NCI-H1105 (cell line): ENCODE measurements at places on chromosomes 12 and 14.

- DNase-seq, result no peak
Measured at GRCh38 chr14:24179961-24180796, 8.3 kb downstream of the REC8 start.

DNA sequence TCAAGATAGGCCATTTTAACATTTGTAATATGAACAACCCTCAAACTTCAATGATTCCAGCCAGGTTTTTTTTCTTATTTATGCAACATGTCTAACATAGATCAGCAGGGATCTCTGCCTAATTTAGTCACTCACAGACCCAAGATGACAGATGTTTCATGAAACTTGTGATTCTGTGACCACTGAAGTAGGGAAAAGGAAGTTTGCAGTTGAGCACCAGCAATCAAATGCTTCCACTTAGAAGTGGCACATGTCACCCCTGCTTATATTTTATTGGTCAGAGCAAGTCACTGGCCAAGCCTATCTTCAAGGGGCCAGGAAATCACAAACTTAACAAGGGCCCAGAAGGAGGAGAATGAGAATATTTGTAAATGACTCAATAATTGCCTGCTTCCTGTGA, 150.6 kb downstream of the BCAT1 start:
- DNase-seq, result no peak

- no peak for DNase-seq
Measured at GRCh38 chr12:30691122-30691879, 4.4 kb downstream of the IPO8 start.

GRCh38 chr14:79534703-79535353, 676.5 kb downstream of the DIO2 start:
- DNase-seq, result no peak

DNA sequence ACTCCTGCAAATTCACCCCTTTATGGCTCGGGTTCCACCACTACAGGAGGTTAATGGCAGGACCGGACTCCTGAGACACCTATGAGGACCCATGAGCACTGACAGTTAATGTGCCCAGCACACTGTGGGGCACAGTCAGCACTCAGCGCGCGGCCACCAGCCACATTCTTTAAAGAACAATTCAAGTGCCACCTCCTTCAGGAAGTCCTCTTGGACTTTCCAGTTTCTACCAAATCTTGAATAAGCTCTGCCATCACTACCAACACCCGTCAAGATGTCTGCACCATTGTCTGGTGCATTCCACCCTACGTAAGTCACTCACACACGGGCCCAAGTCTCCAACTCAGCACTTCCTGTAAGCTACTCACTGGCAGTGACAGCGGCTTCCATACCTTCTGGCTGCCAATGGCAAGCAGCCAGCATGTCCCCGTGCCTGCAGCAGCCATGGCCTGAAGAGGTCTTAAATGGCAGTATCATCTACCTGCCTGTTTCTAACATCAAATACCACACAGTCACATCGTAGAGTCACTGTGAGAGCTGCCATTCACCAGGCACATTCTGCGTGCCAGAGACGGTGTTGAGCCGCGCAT, 48.5 kb downstream of the CDC42BPB start:
- no peak for DNase-seq

- DNase-seq, result no peak
Measured at GRCh38 chr14:61179796-61180398, 101.2 kb downstream of the TMEM30B start.

DNA sequence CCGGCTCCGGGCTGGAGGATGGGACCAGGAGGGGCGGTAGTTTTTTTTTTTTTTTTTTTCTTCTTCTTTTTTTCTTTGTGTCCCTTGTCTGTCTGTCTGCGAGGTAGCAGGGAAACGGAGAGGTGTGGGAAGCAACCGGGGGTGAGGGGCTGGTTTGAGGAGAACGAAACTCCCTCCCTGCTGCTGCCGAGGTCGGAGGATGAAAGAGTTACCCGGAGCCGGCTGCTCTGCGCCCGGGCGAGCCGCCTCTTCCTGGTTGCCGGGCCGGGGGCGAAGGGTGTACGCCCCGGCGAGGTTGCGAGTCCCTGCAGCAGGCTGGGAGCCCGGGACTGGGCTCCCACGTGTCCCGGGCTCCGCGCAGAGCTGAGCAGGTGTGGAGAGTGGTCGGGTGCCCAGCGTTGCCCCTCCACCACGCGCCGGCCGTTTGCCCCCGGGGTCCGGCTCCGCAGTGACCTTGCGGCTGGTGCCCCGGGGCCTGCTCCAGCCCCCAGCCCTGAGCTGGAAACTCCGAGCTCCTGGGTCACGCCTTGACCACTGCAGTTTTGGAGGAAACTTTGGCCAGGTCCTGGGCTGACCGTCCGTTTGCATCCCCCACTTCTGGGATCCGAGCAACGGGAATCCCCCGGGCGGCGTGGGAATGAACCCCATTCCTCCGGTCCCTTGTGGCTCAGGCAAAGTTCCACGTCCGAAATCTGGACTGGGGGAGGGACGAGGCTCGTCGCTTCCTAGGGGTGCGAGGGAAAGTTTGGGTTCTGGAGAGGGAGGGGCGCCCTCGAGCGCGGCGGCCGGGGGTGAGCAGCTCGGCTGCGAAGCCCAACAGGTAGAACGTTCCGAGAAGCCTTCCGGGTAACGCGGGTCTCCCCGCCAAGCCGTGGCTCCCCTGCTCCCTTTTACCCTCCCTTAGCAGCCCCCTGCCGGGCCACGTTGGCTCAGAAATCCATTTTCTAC, 1.3 kb downstream of the CHST11 start:
- peak; percentile 22 for DNase-seq

DNA sequence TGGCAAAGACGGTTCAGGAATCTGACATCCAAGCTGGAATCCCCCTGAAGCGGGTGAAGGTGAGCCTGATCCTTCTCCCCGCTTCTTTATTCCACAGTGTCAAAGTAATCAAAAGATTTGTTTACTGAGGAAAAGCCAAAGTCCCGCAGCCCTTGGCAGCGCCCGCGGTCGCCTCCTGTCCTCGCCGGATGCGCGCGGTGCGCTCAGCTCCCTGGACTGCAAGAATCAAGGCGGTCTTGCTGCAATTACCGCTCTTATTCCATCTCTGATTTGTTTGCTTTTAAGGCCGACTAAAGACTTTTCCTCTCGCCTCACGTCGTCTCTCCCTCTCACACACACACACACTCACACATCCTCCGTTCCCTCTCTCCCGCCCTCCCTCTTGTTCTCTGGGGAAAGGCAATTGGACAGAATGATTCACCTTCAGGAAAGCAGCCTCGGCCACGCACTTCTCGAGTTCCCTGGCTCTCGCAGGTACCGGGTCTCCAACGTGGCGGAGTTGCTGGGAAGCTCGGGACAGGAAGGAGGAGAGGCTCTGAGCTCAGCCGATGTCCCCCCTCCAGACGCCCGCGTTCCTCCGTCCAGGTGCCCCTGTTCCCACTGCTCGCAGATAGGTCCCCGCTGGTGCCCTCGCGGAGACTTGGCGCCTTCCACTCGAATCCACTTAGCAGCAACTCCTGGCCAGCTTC, 68.6 kb upstream of the USP15 start:
- no peak for DNase-seq

DNA sequence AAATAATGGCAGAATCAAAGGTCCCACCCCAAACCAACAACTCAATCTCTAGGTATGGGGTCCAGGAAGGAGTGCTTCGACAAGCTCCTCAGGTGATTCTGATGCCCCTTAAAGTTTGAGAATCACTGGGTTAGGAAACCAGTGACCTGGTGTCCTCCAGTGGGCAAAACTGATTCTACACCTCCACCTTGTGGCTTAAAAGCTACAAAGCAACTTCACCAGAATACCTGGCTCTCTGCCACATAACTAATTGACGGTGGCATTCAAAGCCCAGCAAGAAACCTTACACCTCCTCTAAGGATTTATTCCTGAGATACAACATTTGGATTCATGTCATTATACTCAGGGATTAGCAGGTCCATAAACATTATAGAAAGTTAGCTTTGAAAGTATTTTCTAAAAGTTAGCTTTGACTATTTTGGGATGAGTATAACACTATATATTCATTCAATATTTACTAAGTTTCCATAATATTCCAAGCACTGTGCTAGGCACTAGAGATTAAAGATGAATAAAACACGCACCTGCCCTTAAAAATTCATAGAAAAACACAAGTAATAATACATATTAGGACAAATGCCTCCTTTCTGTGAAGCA, 45.4 kb downstream of the DCAF5 start:
- peak; percentile 81 for DNase-seq

DNA sequence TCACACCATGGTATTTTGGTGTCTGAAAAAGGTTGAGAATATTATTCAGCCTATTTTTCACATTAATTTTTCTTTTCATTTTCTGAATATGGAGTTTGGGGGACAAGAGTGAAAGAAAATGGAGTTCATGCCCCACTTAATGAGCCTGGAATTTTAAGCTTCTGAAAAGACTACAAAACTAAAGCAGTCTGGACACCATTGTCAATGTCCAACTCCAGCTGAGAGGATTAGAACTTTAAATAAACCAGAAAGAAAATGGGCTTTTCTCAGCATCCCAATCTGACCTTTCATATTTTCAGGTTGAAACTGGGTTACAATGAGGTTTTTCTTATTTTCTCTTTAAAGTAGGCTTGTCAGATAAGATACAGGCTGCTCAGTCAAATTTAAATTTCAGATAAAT, 207.7 kb downstream of the SLC6A15 start:
- no peak for DNase-seq

GRCh38 chr12:7091660-7092228, 501 bp downstream of the C1R start:
- no peak for DNase-seq

GRCh38 chr14:75634848-75635247, 25.8 kb downstream of the ERG28 start:
- DNase-seq, result no peak

GRCh38 chr12:90067791-90068190, 359.2 kb upstream of the ATP2B1 start:
- DNase-seq, result no peak

- peak; percentile 58 for DNase-seq
Measured at GRCh38 chr12:26853303-26854030, 20.5 kb upstream of the ITPR2 start.

DNA sequence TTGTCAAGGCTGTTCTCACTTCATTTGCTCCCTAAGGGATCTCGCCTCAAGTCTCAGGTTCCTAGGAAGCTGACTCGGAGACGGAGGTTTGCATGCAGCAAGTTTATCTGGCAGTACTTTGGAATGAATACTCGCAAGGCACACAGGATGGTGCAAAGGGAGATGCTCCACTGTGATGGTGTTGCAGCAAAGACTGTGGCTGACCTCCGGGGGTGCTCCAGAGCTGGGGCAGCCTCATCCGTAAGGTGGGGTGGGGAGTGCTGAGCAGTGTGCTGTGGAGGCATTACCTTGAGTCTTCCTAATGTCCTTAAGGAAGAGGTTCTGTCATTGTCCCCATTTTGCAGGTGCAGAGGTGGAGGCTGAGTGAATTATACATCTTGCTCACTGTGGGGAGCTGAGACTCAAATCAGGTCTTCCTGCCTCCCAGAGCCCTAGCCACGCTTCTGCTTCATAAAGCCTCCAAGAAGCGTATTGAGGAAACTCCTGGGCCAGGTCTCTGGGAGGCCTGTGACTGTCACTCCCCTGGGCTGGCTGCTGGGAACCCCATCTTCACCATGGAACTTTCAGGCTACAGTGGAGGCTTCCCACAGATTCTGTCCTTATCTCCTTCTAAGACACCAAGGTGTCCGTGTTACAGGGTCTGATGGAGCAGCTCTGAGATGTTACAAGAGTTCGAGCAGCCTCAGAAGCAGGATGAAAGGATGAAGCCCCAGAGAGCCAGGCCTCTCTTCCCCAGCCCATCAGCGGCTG, 39.5 kb downstream of the GALNT16 start:
- DNase-seq, result no peak

- DNase-seq, result no peak
Measured at GRCh38 chr14:35480119-35480769, 53.7 kb upstream of the INSM2 start.

- no peak for DNase-seq
Measured at GRCh38 chr14:104367866-104368750, 211.5 kb upstream of the C14orf180 start.

GRCh38 chr12:2284321-2284813, 231.6 kb downstream of the CACNA1C start:
- no peak for DNase-seq

GRCh38 chr12:62372134-62372533, 94.5 kb upstream of the MON2 start:
- no peak for DNase-seq

DNA sequence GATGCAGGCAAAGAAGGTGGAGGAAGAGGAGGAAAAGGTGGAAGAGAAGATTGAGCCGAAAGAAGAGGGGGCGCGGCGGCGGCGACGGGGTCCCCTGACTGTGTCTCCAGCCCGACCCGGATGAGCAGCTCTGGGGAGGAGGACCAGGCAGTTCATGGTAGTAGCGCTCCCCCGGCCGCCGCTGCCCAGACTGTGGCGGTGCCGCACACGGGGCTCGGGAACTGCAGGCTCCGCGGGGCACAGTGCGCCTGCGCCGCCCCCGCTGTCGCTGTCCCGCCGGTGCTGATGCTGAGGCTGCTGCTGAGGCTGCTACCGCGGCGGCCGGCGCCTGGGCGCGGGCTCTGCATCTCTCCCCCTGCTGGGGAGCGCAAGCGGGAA, at the start of gene KCNH5:
KCNH5 (minus strand) TSS at position 225 of the 378 bp plus-strand sequence. CDS start 272 bp downstream, outside the sequence.
- peak; percentile 68 for DNase-seq

- peak; percentile 83 for DNase-seq
Measured at GRCh38 chr12:105273601-105274000, 37.6 kb upstream of the APPL2 start.

DNA sequence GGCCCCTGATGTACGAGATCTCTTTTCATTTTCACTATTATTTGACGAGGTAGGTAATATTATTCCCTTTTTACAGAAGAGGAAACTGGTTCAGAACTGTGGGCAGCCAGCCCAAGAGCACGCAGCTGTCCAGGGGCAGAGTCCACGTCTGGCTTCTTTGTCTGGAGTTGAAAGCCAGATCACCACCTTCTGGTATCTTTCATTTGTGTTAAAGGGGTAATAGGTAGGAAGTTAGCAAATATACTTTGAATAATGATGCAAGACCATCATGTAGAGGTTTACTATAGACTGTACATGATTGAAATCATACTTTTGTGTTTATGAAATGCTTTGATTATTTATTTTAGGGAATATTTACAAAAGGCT, 144.1 kb upstream of the AMIGO2 start:
- DNase-seq, result no peak
